HepG2 (cell line): ENCODE measurements at places on chromosomes 1 and 21. TPM values are rescaled to one million over a fixed set of nuclear protein-coding genes. Genes with fewer than 3 reads are reported as not detected.

DNA sequence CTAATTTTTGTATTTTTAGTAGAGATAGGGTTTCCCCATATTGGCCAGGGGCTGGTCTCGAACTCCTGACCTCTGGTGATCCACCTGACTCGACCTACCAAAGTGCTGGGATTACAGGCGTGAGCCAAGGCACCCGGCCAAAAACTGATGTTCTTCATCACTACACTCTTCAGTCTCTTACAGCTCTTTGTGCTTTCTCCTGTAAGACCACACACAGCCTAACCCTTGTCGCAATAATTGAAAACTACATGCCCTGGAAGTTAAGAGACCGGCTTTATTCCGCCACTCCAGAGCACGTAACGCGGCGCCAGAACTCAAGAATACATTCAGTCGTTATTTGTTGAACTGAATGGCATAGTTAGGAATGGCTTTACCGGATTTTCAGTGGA, 552 bp downstream of the GPATCH4 start:
- DNase-seq = no peak
- H3K36me3 ChIP-seq = peaks cover 29% of the 10 kb centered on the region
- H3K4me1 ChIP-seq = peaks cover 27% of the 10 kb centered on the region

DNA sequence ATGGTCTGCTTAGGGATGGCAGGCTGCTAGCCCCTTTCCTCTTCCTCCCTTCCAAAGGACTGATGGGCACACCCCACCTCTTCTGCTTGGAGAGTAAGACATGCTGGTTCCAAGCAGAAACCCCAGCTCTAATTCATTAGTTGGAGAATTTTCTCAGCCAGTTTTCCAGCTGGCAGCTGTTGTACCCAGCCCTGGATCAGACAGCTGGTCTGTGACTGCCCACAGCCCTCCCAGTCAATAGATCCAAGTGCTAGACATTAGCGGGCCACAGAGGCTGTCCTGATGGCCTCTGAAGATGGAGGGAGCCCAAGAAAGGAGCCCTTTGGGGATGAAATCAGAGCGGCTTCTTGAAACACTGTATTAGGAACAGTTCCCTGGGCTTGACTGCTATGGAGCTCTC, 35.8 kb downstream of the ACOT11 start:
- H3K4me3 ChIP-seq = no peak overlapping the region
- peaks cover 35% of the 10 kb centered on the region for H3K4me1 ChIP-seq
- no peaks in the 10 kb centered on the region for H3K27me3 ChIP-seq
- no peak overlapping the region for H3K27ac ChIP-seq
- no peaks in the 10 kb centered on the region for H3K36me3 ChIP-seq

The FCRL5 gene
- total RNA-seq = not detected in 2 replicates

The OR2L8 gene
- not detected in 2 replicates for total RNA-seq
